ENCODE measurements at places on chromosomes 4 and X.
A peak's percentile ranks its signal among the peaks of the same experiment; 100 is the strongest.

DNA sequence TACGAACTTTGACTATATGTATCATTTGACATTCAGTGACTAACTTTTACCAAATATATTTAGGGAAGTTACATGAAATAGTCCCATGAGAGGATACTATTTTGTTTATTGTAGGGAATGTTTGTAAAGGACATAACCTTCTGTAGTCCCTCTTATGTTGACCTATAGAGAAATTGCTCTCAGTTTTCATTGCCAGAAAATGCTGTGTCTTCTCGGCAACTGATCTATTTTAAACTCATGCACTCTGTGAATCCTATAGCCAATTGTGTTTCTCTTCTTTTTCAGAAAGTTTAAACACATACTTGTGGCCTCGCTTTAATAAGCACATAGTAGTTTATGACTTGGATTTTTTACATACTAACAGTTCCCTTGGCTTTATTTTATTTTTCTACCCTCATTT is 38.2 kb downstream of the DMP1 start:
- DNase-seq, result no peak

DNA sequence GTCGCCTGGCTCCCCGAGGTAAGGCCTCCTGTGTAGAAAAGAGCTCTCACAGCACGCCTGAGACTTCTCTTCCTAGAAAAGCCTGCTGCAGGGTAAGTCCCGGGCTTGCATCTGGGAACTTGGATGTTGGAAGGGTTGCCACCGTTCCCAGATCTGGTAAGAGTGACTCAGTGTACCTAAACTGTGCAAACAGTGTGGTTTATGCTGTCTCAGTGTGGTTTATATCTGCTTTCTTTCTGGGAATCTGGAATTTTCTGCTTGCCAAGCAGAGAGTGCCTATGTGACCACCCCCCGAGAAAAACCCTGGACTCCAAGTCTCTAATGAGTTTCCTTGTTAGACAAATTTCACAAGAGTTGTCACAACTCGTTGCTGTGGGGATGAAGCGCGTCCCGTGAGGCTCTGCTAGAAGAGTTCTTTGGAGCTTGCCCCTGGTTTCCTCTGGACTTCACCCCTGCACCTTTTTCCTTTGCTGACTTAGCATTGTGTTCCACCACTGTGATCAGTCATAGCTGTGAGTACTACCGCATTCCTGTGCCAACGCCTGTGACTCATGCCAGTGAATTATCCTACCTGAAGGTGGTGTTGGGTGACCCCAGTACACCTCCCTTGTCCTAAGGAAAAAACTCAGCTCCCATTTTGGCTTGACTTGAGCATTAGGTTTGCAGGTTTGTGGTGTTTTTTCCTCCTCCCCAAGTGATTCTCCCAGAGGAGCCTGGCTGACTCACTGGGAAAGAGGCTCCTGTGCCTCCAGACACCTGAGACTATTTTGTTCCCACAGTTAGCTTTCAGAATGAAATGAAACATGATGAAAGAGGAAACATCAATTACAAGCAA is 14.5 kb downstream of the SLC2A9 start:
- DNase-seq, result peak; percentile 5

DNA sequence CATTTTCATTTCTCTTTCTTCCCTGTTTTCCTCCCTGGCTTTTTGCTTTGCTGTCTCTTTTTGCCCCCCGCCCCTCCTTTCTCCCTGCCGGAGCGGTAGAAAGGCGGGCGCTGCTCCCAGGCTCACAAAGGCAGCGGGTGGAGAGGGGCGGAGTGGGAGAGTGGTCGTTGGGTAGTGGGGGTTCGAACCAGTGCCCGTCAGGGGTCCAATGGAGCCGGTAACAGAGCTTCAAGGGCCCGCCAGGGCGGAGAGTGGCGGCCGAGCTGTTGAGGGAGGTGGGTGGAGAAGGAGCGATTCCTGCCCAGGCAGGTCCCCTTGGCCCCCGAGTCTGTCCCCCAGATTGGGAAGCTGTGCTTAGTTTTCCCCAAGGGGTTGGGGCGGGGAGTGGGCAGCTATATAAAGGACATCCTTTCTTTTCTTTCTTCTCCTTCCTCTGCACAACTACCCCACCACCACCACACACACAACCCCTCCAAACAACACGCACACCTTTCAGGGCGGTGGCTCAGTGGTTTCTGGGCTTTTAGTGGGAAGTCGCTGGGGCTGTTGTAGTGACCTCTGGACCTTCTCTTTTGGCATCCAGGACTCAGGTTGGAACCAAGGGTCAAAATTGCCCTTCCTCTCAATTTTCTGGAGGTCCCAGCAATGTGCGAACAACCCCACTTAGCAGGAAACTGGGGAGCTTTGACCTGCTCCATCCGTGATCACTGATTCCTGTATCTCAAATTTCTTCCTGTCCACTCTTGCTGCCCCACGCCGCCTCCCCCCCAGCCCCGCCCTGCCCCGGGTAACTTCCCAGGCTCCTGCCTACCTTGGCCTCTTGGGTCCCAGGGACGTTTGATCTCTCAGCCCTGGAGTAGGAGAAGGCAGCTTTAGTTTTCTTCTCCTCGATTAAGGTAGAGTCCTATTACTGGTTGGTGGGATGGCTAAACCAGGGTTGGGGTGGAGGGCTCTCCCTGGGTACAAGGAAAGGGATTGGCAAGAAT is 1.9 kb downstream of the EFNB1 start:
- no peak for DNase-seq

- DNase-seq, result no peak
Observed at GRCh38 chr4:119510395-119511149, 118.0 kb downstream of the PDE5A start.

- DNase-seq, result no peak
Observed at GRCh38 chr4:57974821-57975220, 864.6 kb upstream of the IGFBP7 start.

DNA sequence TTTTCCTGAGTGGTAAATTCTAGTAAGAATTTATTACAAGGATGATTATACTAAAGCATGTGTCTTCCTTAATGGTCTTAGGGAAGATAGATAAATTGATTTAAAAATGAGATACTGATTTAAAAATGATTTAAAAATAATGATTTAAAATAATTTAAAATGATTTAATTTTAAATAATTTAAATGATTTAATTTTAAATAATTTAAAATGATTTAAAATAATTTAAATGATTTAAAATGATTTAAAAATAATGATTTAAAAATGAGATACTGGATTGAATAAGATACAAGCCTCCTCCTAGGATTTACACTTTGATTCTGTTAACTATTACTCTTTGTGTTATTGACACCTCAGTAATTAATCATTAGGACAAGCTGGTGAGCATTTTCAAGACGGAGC is 59.0 kb downstream of the COX7B2 start:
- DNase-seq, result no peak

GRCh38 chr4:99921174-99921573 is 25.2 kb downstream of the DNAJB14 start:
- DNase-seq, result no peak

- DNase-seq, result no peak
Observed at GRCh38 chr4:158234671-158235070, 24.4 kb downstream of the TMEM144 start.

DNA sequence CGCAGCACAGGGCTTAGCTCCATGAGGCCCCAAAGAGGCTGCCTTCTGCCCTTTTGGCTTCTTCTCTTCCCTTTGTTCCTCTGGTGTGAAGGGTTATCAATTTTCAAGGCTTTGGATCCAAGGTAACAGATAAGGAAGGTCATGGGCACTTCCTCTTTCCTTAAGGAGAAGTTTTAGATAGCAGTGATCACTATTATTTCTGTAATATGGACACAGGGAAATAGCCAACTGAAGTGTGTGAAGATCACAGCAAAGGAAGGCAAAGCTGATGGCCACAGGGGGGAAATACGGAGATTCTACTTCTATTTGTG is 366.8 kb downstream of the UNC5C start:
- no peak for DNase-seq

GRCh38 chr4:37453999-37454800 is 209.7 kb downstream of the NWD2 start:
- DNase-seq, result no peak

DNA sequence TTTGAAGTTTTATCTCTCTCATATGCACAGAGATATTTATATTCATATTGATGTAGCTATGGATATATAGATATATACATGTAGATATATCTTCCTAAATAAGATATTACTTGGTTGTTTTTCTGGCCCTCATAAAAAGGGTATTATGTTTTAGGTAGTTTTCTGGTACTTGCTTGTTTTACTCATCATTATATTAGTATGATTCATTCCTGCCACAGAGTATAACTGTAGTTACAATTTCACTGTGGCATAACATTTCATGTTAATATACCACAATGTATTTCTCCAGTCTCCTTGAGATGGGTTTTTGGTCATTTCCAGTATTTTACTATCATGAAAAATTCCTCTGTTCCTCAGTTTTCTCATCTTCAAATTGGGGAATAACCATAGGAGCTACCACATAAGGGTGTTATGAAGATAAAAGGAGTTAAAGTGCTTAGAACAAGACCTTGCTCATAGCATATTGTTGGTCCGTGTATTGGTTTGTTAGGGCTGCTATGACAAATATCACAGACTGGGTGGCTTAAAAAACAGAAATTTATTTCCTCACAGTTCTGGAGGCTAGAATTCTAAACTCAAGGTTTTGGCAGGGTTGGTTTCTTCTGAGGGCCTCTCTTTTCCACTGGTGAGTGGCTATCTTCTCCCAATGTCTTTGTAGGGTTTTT is 129.7 kb downstream of the TMEM164 start:
- DNase-seq, result no peak

GRCh38 chr4:131644619-131645018 is 1504.5 kb upstream of the PCDH10 start:
- DNase-seq, result peak; percentile 33

DNA sequence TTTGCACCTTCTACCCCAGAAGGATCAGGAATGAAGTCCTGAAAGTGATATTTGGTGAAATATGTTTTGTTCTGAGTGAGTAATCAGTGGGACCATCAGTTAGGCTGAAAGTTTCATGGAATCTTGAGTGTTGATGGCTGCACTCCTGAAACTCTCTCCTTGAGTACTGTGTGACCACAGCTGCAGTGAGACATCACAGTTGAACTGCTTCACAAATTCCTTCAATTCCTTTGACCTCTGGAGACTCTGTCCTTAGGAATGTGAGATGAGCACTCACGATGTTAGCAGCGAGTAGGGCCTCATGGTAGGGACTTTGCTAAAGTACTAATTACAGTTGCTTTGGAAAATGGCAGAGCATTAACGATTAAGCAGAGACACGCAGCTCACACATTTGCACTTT is 142.9 kb upstream of the SLC4A4 start:
- peak; percentile 47 for DNase-seq

- DNase-seq, result no peak
Observed at GRCh38 chrX:8520178-8520577, 55.5 kb downstream of the VCX3B start.

DNA sequence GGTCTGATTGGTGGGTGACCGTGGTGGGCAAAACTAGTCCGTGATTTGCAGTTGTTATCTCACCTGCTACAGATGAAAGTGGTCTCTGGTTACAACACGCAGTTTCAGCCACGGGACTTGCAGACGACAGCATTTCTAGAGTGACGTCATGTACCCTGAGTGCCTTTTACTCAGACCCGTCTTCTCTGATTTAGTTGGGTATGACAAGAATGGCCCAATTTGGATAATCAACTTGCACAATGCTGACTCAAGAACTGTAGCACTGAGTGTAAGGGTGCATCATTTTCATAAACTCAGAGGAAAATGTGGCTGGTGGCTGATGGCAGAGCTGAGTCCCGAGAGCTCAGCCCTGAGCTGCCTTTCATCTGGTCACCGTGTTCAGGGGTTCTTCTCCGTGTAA is 281.4 kb upstream of the FRG1 start:
- DNase-seq, result no peak

- DNase-seq, result no peak
Observed at GRCh38 chr4:117455088-117455487, 369.7 kb upstream of the TRAM1L1 start.

GRCh38 chr4:139563515-139563914 is 7.5 kb upstream of the SETD7 start:
- no peak for DNase-seq

DNA sequence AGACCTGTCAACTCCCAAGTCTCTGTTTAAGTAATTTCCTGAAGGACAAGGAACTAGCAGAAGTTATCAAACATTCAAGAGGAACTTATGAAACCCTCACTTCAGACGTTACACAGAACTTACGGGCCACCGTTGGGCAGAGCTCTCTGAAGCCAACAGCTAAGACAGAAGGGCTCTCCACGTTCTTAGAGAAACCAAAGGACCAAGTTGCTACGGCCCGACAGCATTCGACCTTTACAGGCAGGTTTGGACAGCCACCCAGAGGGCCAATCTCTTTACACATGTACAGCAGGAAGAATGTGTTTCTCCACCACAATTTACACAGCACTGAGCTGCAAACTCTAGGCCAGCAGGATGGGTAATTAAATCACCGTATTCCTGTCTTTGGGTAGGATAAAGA is 705.1 kb upstream of the GRID2 start:
- no peak for DNase-seq

GRCh38 chr4:56671373-56671772 is 9.7 kb downstream of the HOPX start:
- no peak for DNase-seq

DNA sequence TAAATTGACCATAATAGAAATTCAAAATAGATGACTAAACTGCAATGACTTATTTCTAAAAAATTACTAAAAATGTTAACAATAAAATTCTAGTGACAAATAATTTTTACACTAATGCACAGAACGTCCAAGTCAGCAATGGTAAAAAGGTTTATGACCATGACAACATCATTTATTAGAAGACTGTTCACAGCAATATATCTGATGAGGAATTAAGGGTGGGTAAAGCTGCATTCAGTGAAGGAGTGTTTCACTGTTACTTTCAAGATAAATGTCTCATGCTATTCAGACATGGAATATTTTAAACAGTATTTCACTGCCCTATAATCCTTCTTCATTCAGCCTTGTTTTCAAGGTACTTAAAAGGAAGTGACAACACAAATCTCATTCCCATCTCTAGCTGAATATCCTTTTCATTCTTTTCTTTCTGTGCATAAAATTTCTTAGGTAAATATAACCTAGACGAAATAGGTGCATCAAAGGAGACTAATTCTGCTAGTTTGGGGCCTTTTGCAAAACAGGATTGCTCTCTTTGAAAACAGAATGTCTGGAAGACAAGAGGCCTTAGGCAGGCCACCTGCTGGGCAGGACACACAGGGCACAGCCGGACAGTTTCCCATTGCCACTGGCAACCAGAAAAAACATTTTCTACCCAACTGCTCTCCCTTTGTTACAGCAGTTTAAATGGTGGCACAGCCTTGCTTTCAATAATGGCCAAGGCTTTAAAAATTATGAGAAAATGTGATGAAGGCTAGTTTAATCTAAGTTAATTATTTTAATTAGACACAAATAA is 600.3 kb downstream of the SPRY1 start:
- DNase-seq, result no peak

DNA sequence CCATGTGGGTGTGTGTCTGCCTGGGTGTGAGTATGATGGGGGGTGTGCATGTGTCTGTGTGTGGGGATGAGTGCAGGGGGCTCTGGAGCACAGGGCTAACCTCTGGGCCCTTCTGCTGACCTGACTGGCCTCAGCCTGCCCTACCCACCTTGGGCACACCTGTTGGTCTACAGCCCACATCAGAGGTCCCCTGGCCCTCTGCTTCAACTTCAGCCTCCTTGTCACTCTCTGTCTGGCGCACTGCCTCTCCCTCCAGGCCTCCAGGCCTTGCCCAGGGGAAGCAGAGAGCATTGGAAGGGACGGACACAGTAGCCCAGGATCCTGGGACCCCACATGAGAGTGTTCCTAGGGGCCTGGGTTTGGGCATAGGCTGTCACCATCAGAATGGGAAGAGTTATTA is 115.4 kb downstream of the EFNB1 start:
- DNase-seq, result no peak

GRCh38 chrX:50114113-50114512 is 86.7 kb downstream of the AKAP4 start:
- DNase-seq, result no peak
